ENCODE measurements at places on chromosomes 6 and 20.

DNA sequence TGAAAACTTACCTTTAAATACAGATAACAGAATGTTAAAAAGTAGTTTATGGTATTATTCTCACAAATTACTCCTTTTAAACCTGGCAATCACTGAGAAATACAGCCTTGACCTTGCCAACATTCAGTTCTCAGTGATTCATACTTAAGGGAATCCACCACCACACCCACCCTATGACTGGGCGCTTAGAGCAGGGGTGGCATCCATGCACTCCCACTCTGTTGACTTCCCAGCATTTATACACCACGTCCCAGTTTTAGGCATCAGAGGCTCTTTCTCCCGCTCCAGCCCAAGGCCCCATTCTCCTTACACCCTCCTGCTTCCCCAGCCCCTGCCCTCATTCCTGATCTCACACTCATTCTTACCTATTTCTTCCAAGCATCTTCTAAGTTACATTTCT, 16.3 kb downstream of the TRAF3IP2 start:
- no peak for DNase-seq

DNA sequence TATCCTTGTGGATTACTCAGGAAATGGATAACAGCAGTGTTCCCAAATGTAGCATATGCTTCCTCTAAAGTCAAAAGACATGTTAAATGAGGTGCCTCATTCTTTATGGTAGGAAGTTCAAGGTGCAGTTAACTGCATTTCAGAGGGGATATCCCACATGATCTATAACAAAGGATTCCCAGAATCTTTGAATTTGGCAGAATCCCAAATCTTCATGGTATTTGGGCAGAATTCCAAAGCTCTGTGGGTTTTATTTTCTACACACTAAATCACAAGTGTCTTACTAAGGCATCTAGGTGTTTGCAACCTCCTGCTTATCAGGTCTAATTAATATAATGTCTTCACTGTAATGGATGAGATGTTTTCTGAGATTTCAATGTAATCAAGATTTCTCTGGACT, 364.3 kb upstream of the MAN1A1 start:
- DNase-seq = no peak

DNA sequence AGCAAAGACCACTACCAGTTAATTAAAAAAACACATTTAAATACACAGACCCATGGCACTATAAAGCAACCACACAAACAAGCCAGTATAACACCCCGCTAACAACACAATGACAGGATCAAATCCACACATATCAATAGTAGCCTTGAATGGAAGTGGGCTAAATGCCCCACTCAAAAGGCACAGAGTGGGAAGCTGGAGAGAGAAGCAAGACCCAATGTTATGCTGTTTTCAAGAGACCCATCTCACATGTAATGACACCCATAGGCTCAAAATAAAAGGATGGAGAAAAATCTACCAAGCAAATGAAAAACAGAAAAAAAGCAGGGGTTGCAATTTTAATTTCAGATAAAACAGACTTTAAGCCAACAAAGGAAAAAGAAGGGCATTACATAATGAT, 125.4 kb upstream of the PTCHD4 start:
- DNase-seq = no peak

- no peak for DNase-seq
Observed at GRCh38 chr6:158697811-158698210, 48.0 kb downstream of the SYTL3 start.

- DNase-seq = no peak
Observed at GRCh38 chr6:31010393-31011060, at the start of gene MUC22. Gene MUC22 (plus strand): TSS chr6:31010474. CDS start chr6:31010707, 233 bp downstream.

GRCh38 chr6:130421585-130421984, 55.8 kb downstream of the TMEM200A start:
- no peak for DNase-seq

- DNase-seq = no peak
Observed at GRCh38 chr20:49594931-49595315, 27.0 kb upstream of the PTGIS start.

DNA sequence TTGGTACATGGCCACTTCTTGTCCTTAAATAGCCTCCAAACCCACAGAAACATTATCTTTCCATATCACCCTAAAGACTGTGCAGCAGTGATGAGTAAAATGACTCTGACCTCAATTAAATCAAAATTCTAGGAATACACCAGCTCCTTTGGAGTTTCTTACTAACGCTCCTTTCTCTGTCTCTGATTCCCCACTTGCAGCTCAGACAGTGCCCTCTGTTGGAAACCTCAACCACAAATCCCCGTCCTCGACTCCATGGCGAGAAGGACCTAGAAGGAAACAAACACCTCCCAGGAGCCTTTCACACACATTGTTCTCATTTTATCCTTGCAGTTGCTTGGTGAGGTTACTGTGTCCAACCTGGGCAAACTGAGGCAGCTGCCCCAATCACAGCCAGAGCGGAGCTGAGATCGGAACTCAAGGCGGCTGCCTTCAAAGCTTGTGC, 17.7 kb upstream of the PARD6B start:
- no peak for DNase-seq

GRCh38 chr20:10060226-10060625, 25.4 kb downstream of the ANKEF1 start:
- DNase-seq = no peak

- no peak for DNase-seq
Observed at GRCh38 chr6:115796061-115796460, 264.6 kb downstream of the FRK start.

- no peak for DNase-seq
Observed at GRCh38 chr20:20261159-20261558, 106.7 kb upstream of the INSM1 start.

DNA sequence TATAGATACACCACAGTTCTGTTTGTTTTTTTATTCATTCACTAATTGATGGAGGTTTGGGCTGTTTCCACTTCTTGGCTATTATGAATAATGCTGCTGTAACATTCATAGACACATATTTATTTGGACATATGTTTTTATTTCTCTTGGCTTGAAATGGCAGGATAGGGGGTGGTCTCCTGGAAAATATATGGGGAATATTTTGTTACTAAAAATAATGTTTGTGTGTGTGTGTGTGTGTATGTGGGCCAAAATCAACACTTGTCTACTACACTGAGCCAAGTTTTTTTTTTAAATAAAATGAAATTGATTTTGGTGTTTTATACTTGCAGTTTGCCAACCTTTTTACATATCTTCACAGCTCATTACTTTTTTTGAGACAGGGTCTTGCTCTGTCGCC, 264.4 kb upstream of the SULF2 start:
- DNase-seq = no peak

- DNase-seq = no peak
Observed at GRCh38 chr6:158419339-158419909, 107.2 kb downstream of the TULP4 start.

DNA sequence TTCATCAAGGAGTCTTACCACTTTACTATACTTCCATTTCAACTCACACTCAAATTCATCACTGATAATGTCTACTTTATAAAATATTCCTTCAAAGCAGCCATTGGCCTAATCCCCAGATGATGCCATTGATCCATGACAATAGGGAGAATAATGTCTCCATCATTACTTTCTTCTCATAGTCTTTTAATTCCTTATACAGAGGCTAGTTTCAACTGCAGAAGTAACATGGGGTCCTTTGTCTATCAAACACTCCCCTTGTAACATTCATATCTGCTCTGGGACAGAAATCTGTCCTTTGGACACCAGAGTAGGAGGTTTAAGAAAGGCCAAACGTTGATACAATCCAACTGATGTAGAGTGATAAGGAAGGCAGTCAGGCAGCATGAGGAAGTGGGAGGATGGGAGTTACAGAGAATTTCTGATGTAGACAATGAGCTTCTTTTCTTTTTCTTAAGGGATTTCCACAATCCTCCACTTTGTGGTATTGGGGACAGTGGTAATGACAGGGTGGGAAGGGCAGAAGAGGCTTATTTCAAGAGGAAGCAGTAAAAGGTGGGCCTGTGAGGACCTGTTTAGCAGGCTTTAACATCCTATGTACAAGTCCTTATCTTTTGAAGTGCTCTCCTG, 18.9 kb upstream of the HLA-DOA start:
- no peak for DNase-seq

DNA sequence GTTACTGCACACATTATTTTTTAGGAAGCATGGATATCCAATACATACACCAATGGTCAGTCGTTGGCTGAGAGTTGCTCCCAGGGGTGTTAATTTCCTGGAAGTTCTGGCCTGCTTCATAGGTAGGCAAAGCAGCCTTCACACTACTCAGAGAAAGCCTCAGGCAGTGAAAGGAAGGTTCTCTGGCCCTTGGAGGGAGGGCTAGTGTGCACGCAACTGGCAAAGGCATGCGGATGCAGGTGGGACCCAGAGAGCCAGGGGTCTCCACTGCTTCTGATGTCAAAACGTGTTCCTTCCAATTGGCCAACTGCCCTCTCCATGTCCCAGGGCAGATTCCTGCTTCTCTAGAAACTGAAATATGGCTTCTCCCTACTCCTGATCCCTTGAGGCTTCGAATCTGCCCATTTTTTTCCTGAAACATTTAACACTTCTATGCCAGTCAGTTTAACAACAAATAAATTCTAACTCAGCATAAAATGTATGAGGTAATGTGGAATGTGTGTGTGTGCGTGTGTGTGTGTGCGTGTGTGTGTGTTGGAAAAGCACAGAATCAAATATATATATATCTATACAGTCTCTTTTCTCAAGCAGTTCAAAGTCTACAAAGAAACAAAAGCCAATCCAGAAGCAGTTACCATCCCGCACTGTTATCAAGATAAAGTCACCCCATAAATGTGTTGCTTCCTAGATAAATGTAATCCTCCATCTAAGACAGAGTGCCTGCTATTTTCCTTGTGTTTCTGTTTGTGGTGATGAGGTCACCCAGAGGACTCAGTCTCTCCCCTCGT, 94.0 kb upstream of the HIVEP1 start:
- no peak for DNase-seq

DNA sequence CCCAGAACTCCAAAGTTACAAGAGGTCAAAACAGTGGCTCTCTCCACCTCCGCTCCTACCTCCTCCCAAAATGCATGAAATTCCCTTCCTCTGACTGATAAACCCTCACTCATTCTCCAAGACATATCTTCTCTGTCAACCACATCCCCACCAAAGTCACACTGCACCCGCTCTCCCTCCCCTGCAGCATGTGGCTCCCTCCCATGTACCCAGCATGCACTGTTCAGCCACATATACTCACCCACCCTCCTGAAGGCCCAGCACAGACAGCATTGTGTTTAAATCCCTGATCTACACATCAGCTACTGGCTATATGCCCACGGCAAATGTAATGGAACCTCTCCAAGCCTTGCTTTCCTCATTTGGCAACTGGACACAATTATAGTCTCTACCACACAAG, 5.5 kb upstream of the POU5F1 start:
- no peak for DNase-seq

GRCh38 chr20:59144179-59144830, 19.3 kb upstream of the ZNF831 start:
- DNase-seq = no peak

GRCh38 chr6:254016-254415, 38.3 kb upstream of the DUSP22 start:
- no peak for DNase-seq

DNA sequence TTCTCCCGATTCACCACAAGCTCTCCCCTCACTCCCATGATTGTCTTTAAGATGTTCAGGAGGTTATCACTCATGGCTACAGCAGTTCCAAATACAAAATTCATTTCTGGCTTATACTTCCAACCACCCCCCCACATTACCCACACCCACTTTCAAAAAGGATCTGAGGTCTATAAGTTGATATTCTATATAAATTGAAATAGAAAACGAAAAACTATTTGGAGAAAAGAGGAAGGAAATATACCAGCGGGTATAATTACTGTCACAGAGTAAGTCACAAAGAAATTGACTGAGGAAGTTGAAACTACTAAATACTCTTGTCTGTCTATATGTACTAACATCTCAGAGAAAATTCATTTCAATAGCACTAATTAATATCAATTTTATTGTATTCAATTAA, 112.7 kb upstream of the TNFAIP3 start:
- no peak for DNase-seq

GRCh38 chr6:85126485-85127167, 323.3 kb upstream of the NT5E start:
- DNase-seq = no peak

DNA sequence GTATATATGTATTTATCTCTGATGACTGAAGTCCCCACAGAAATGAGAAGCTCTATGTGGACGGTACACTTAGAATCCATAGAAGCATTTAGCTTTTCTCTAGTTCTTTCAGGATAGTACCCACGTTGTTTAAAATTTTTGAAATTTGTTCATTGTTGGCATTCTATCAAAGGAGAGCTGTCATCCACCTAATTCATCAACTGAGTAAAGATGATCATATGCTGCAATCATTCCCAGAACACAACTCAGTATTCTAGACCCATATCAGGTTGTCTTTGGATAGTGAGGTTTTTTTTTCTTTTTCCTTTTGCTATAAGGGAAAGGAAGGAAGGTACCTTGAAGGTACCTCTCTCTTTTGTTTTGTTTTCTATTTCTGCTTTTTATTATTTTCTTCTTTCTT, 9.3 kb downstream of the SERAC1 start:
- DNase-seq = no peak

DNA sequence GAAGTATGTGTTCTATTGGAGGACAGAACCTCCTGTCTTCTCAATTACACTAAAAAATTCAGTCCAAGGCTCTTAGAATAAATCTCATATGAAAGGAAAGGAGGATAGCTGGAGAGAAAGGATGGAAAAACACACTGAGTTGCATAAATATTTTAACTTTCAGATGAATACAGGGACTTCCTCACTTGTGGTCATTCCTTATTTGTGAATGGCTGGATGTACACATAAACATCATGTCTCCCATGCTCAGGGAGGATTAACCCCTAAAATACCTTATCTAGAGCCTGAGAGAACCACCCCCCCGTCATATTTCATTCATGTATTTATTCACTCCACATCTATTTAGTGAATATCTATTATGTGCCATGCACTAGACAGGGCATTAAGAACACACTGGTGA, 217.6 kb upstream of the CITED2 start:
- DNase-seq = no peak

- no peak for DNase-seq
Observed at GRCh38 chr20:57714409-57715267, 4.8 kb upstream of the PMEPA1 start.
